IMR-90 (cell line): ENCODE measurements at places on chromosomes 7 and 10. TPM values are rescaled to one million over a fixed set of nuclear protein-coding genes. Genes with fewer than 3 reads are reported as not detected.

Gene ABCB1
- 0.83 and 0.90 TPM in 2 replicates for total RNA-seq

Gene ABCC2
- total RNA-seq = 0.28 and 0.36 TPM in 2 replicates

Gene GSTO2
- total RNA-seq = 1.9 and 2.3 TPM in 2 replicates

Gene GNAT3
- total RNA-seq = not detected in 2 replicates

Gene ZNF212
- total RNA-seq = 3.8 and 4.2 TPM in 2 replicates

Gene PNLIPRP2
- not detected in 2 replicates for total RNA-seq

Gene CFAP46
- 1.3 and 1.7 TPM in 2 replicates for total RNA-seq

Gene RADIL
- total RNA-seq = 0.18 TPM in 1 of 2 replicates, not detected in the other

Gene TRIM73
- 0.18 and 0.28 TPM in 2 replicates for total RNA-seq

Gene TMEM130
- 1.1 and 1.4 TPM in 2 replicates for total RNA-seq

Gene CCDC3
- under 0.01 and 0.36 TPM in 2 replicates for total RNA-seq
